NCI-H2107 (cell line): ENCODE measurements at places on chromosomes 11 and 22.

GRCh38 chr11:14587258-14587657, 56.3 kb upstream of the PDE3B start:
- no peak for DNase-seq

DNA sequence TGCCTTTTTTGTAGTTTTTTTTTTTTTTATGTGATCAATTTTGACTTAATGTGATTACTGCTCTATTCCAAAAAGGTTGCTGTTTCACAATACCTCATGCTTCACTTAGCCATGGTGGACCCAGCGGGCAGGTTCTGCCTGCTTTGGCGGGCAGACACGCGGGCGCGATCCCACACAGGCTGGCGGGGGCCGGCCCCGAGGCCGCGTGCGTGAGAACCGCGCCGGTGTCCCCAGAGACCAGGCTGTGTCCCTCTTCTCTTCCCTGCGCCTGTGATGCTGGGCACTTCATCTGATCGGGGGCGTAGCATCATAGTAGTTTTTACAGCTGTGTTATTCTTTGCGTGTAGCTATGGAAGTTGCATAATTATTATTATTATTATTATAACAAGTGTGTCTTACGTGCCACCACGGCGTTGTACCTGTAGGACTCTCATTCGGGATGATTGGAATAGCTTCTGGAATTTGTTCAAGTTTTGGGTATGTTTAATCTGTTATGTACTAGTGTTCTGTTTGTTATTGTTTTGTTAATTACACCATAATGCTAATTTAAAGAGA, 12.5 kb downstream of the CCND1 start:
- DNase-seq = no peak

- DNase-seq = no peak
Observed at GRCh38 chr11:93875637-93876036, 25.2 kb upstream of the VSTM5 start.

- no peak for DNase-seq
Observed at GRCh38 chr11:72633068-72633467, 41.2 kb downstream of the PDE2A start.

DNA sequence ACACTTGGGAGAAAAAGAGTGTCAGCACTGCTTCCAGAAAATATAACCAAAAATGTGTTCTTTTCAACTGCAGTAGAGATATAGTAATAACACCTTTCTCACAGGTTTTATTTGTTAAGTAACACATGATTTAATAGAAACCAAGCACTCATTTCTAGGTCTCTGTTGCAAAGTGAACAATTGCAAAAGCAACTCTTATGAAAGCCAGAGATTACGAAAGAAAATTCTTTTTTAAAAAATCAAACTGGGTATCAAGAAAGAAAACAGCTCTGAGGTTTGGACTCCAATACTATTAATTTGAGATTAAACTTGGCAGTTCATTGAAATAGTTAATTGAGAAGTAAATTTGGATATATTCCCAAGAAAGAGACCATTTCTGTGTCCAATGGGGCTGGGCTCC, 9.8 kb upstream of the XKR3 start:
- DNase-seq = no peak

- DNase-seq = no peak
Observed at GRCh38 chr22:31443516-31443915, 44.1 kb downstream of the DRG1 start.

DNA sequence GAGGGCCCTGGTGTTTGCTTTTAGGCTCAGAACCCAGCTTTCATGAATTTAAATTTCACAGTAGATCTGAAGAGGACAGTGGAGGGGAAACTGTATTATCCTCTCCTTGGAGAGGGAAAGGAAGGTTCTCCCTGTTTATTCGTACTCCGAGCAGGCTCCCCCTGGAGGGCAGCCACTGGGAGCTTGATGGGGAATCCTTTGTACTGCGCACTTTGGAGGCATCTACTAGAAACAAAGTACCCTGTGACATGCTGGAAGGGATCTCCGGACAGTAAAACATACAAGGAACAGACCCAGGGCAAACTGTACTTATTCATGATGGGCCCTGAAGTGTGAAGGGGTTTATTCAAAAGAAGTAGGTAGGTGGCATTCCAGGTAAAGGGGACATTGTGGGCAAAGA, 27.2 kb downstream of the NAV2 start:
- DNase-seq = no peak

DNA sequence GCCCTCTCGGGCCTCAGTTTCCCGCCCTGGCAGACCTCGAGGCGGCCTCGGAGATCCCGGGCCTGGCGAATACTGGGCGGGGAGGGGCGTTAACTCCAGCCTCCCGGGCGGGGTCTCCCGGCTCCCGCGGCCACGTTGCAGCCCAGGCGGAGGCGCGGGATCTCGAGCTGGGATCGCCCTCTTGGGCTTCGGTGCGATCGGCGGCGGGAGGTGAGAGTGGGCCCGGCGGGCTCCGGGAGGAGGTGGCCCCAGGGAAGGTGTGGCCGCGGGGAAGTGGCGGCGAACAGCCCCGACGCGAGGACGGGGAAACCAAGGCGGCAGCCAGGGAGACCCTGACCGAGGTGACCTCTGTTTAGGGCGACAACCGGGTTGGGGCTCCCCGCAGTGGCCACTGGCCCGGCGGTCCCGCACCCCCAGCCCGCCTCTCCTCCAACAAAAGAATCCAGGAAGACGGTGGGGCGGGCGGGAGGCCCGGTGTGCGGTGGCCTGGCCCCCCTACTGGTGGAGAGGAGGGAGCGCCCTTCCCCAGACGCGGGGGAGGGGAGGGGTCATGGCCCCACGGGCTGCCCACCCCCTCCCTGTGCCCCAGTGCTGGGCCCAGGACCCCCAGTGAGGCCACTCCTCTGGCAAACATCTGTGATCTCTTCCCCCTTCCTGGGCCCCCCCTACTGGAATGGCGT, at the start of gene PHETA2:
TSS of gene PHETA2 (plus strand) at position 117 of the 680 bp plus-strand sequence. CDS start 3,046 bp downstream, outside the sequence.
- DNase-seq = no peak
